Foreskin keratinocyte (primary cell): ENCODE measurements at places on chromosomes 1 and 21. TPM values are rescaled to one million over a fixed set of nuclear protein-coding genes. Genes with fewer than 3 reads are reported as not detected.

GRCh38 chr1:38208716-38209632 is 162.4 kb upstream of the POU3F1 start:
- no peak for DNase-seq

DNA sequence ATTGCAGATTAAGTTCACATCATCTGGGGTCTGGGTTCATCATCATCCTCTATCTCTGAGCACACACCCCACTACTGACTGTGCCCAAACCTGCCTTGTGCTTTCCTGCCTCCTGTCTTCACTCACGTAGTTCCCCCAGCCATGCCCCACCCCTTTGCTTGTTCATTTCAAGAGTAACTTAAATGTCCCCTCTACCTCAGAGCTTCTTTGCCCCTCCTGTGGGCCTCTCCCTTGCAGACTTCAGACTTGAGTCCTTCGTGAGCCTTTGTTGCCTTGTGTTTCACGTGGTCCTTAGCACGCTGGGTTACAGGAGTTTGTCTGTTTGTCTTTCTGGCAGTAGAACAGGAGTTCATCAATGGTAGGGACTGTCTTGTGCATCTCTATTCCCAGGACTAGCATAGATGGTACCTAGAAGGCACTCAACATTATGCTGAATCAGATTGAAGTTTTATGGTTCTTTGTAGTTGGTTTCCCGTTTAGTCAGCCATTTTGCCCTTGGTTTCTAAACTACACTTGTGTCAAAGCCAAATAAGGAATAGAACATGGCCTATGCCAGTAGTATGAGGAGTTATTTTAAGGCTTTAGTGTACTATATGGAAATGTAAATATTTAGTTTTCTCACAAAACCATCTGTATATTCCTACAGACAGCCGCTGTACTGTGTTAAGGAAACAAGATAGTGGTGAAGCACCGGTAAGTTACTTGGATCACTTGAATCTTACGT is 86.2 kb downstream of the TTC3 start:
- no peak for DNase-seq

DNA sequence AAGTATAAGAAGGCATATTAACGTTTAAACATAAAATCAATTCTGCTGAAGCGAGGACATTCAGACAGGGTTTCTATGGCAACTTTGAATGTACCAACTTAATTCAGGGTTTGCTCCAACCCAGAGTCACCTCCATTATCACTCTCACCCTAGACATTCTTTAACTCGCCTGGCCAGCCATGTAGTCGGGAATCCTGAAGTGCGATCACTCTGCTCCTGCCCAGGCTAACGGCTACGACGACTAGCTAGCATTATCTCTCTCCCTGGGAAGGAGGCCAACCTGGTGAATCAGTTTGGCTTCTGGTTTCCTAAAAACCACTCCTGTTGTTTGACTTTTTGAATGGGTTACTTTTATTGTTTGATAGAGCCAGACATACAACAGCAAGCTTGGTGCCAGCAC is 38.9 kb upstream of the ZBTB18 start:
- DNase-seq, result peak; percentile 21

GRCh38 chr1:38455829-38456530 is 403.6 kb downstream of the RRAGC start:
- DNase-seq, result no peak

HOOK1 gene
- total RNA-seq, result 6.3 and 8.7 TPM in 2 replicates

RIPPLY3 gene
- total RNA-seq, result 0.78 and 0.88 TPM in 2 replicates

TCHHL1 gene
- total RNA-seq, result not detected in 2 replicates

DNA sequence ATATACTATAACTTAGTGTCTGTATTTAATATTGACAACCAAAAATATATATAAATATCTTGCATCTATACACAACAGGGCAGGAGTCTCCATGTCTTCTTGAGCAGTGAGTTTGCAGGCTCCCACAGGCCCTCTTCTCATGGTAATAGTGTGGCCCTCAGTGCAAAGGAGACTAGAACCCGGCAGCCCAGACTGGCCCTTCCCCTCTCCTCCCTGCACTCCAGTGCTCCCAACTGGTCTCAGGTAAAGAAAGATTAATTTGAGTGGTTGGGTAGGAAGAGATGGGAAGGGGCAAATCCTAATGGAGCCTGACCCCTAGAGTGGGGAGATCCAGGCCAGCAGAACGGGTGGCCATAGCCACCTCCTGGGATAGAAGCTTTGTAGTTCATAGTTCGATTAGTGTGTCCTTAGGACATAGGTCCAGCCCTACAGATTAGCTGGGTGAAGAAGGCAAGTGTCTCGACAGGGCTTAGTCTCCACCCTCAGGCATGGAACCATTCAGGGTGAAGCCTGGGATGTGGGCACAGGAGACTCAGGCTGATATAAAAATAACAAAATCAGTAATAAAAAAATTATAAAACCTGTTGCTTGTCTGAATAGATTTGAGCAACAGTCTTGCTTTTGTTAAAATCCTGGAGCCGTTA is 32.3 kb downstream of the SLC2A1 start:
- DNase-seq, result no peak

DNA sequence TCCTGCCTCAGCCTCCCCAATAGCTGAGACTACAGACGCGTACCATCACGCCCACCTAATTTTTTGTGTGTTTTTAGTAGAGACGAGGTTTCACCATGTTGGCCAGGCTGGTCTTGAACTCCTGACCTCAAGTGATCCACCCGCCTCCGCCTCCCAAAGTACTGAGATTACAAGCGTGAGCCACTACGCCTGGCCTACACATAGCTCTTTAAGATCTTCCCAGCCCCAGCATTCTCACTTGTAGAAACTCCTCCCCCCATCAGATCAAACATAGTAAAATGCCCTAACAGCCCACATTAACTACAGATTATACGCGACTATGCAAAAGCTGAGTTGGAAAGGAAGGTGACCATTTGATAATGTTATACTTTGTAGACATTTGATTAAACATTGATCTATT is 634.8 kb downstream of the MATN1 start:
- no peak for DNase-seq

DNA sequence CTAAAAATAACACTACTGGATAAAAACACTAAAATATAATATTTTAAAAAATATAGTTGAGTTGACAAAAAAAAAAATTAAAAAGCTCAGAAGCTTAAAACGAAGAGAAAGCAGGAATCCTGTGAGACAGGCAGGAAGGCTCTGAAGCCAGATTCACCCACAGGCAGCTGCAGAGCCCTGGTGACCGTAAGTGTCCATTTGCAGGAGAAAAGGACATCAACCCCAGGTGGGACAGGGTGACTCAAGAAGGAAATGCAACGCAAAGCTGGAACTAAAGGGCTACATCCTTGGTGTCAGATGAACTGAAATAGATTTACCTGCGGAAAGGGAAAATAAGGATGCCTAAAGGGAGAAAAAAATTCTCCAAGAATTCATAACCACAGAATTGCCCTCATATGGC is 46.8 kb downstream of the USP24 start:
- no peak for DNase-seq

CHTOP gene
- 53.9 and 62.0 TPM in 2 replicates for total RNA-seq
